ENCODE measurements at places on chromosomes 12 and 14. TPM values are rescaled to one million over a fixed set of nuclear protein-coding genes. Genes with fewer than 3 reads are reported as not detected.

Gene ERC1
- polyA plus RNA-seq: 20.5 TPM

Gene TAS2R42
- not detected for polyA plus RNA-seq

Gene ASCL1
- polyA plus RNA-seq: not detected

Gene INHBC
- not detected for polyA plus RNA-seq

Gene HSPB8
- 15.3 TPM for polyA plus RNA-seq

Gene HOMEZ
- 5.8 TPM for polyA plus RNA-seq

Gene P2RX7
- polyA plus RNA-seq: 0.53 TPM

Gene ADCY4
- polyA plus RNA-seq: 0.38 TPM

Gene SCNN1A
- polyA plus RNA-seq: 0.59 TPM

Gene OR4K1
- polyA plus RNA-seq: not detected

Gene SLC25A21
- 0.26 TPM for polyA plus RNA-seq

Gene PAX9
- polyA plus RNA-seq: 0.19 TPM

Gene CPM
- 21.0 TPM for polyA plus RNA-seq

Gene MANSC1
- 8.2 TPM for polyA plus RNA-seq

Gene KLHL33
- polyA plus RNA-seq: 0.05 TPM

Gene FLVCR2
- not detected for polyA plus RNA-seq

Gene STYX
- 21.7 TPM for polyA plus RNA-seq

Gene LHX5
- not detected for polyA plus RNA-seq

Gene RARG
- 116 TPM for polyA plus RNA-seq

Gene SMIM41
- polyA plus RNA-seq: not detected
